ENCODE measurements at places on chromosomes 2 and 18. TPM values are rescaled to one million over a fixed set of nuclear protein-coding genes. Genes with fewer than 3 reads are reported as not detected.

ZNF396 gene
- total RNA-seq: 0.89 TPM

FAM124B gene
- total RNA-seq: 1.1 TPM

POTEJ gene
- 0.25 TPM for total RNA-seq

MLPH gene
- total RNA-seq: 123 TPM

GRCh38 chr2:128395196-128395595, 76.5 kb upstream of the HS6ST1 start:
- no peak for DNase-seq

GRCh38 chr2:137206069-137206468, 440.7 kb downstream of the THSD7B start:
- DNase-seq: no peak

All from right cardiac atrium (tissue), 5 donors.